ENCODE measurements at places on chromosomes 12 and 14.

- H3K27me3 ChIP-seq: no peaks in the 10 kb centered on the region
- H3K4me1 ChIP-seq: peaks cover 89% of the 10 kb centered on the region
- H3K36me3 ChIP-seq: peaks cover 41% of the 10 kb centered on the region
- no peak for DNase-seq
Observed at GRCh38 chr12:54412348-54412747, 6.7 kb downstream of the ITGA5 start.

- H3K27me3 ChIP-seq: no peaks in the 10 kb centered on the region
- H3K4me3 ChIP-seq: no peak overlapping the region
- H3K4me1 ChIP-seq: no peaks in the 10 kb centered on the region
- H3K27ac ChIP-seq: no peak overlapping the region
Observed at GRCh38 chr12:104121001-104121400, 17.0 kb downstream of the NFYB start.

DNA sequence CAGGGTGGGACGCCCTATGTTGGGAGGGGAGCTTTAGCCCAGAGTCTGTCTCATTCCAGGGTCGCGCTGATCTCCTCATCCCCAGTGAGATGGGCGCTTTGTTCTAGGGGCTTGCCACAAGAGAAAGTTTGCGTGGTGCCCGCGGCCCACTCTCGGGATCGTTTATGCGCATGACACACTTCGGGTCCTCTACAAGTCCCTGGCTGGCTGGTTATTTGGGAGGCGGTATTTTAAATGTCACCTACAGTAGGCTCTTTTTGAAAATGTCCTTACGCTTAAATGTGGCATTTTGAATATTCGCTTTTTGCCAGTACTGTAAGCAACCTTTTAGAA lies 541 bp downstream of the GOLT1B start:
- peaks cover 21% of the 10 kb centered on the region for H3K36me3 ChIP-seq
- H3K27ac ChIP-seq: peak overlapping the region; percentile 53
- no peaks in the 10 kb centered on the region for H3K27me3 ChIP-seq
- H3K4me3 ChIP-seq: peak overlapping the region; percentile 81
- peaks cover 33% of the 10 kb centered on the region for H3K4me1 ChIP-seq
- DNase-seq: no peak

DNA sequence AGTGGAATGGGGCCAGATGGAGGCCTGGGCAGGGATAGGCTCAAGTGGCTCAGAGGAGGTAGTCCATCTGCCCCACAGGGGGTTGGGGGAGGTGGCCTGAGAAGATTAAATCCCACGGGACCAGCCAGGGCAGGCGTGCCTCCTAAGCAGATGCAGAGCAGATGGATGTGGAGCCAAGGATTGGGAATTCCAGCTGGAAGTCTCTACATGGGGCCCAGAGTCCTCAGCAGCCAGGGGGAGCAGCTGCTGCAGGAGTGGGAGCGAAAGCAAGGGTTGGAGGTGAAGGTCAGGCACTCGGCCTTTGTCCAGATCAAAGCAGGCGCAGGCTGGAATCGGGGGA lies 42.4 kb upstream of the VRK1 start:
- H3K4me1 ChIP-seq: no peaks in the 10 kb centered on the region
- H3K36me3 ChIP-seq: no peaks in the 10 kb centered on the region
- H3K27me3 ChIP-seq: peaks cover 39% of the 10 kb centered on the region
- DNase-seq: no peak
